ENCODE measurements at places on chromosomes 4 and X. TPM values are rescaled to one million over a fixed set of nuclear protein-coding genes. Genes with fewer than 3 reads are reported as not detected.

GRCh38 chrX:108091878-108092291 lies 307 bp downstream of the ATG4A start:
- peaks cover 2% of the 10 kb centered on the region for H3K27me3 ChIP-seq
- H3K4me3 ChIP-seq: peak overlapping the region; percentile 66
- peaks cover 2% of the 10 kb centered on the region for H3K36me3 ChIP-seq
- peaks cover 4% of the 10 kb centered on the region for H3K4me1 ChIP-seq

DNA sequence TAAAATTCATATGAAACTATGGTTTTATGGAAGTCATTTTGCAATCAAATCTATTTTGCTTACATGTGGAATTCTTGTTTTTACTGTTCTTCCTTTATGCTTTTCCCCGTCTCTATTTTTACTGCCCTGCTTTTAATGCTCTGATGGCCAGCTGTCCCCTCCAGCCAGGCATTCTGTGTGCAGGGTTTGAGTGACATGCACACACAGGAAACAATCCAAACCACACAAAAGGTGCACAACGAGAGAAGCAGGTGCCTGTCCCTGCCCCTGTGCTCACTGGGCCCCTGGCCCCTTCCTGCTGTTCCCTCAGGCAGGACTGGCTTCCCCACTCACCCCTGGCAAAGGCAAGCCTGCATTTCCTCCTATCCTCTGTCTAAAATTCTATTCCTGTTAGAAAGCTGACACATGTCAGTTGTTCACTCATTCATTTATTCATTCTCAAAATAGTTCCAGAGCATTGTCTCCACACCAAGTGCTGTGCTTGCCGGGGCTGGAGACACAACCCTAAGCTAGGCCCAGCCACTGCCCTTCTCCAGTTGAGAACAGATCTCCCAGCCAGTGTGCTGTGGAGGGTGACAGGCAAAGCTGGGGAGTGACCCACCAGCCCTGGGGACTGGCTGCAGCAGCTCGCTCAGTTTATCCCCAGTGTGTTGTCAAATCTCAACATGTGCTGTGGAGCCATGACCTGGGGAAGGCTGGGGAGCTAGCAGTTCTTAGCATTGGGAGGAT lies 346.3 kb downstream of the FBXW7 start:
- no peaks in the 10 kb centered on the region for H3K36me3 ChIP-seq
- no peaks in the 10 kb centered on the region for H3K27me3 ChIP-seq
- H3K4me3 ChIP-seq: no peak overlapping the region
- no peaks in the 10 kb centered on the region for H3K4me1 ChIP-seq
- H3K27ac ChIP-seq: no peak overlapping the region
- DNase-seq: no peak

DNA sequence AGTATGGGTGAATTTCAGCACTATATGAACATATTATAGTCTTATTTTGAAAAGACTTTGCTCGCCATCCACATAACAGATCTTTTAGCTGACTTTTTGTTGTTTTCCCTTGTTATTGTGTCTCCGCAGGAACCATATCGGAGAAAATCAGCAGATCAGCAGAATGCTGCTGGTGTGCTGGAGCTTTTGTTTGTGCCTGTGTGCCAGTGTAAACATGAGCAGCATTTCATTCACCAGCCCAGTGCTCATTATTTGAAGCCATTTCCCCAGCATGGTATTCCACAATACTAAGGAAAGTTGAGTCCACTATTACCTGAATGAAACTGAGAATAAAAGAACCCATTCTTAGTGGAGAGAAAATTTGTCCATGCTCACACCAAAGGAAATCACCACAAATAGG lies 261.8 kb upstream of the ARX start:
- H3K27ac ChIP-seq: no peak overlapping the region
- H3K27me3 ChIP-seq: no peaks in the 10 kb centered on the region
- H3K36me3 ChIP-seq: no peaks in the 10 kb centered on the region
- H3K4me1 ChIP-seq: no peaks in the 10 kb centered on the region
- DNase-seq: no peak

INTS12 gene
- total RNA-seq: 21.2 TPM

- H3K36me3 ChIP-seq: no peaks in the 10 kb centered on the region
- no peak overlapping the region for H3K27ac ChIP-seq
- H3K4me3 ChIP-seq: no peak overlapping the region
These were observed 5.4 kb downstream of the STBD1 start for GRCh38 chr4:76311896-76312331.

HPGDS gene
- total RNA-seq: 9.2 TPM

GRCh38 chr4:143586080-143586479 lies 72.6 kb downstream of the SMARCA5 start:
- H3K27ac ChIP-seq: no peak overlapping the region
- no peak for DNase-seq
- H3K27me3 ChIP-seq: no peaks in the 10 kb centered on the region

DNA sequence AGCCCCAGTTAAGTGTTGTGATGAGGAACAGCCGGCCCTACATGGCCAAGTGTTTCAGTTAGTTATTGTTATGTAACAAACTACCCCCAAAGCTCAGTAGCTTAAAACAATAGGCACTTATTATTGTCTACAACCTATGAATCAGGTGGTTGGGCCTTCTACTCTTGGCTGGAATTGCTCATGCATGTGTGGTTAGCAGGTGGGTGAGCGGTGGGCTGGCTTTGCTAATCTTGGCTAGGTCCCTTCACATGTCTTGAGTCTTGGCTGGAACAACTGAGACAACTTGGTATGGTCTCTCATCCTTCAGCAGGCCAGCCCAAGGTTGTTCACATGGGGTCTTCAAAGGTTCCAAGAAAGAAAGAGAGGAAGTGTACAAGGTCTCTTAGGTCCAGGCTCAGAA lies 54.5 kb upstream of the CHRNA9 start:
- H3K27ac ChIP-seq: no peak overlapping the region
- H3K36me3 ChIP-seq: no peaks in the 10 kb centered on the region
- H3K4me1 ChIP-seq: peaks cover 2% of the 10 kb centered on the region
- no peak overlapping the region for H3K4me3 ChIP-seq

DNA sequence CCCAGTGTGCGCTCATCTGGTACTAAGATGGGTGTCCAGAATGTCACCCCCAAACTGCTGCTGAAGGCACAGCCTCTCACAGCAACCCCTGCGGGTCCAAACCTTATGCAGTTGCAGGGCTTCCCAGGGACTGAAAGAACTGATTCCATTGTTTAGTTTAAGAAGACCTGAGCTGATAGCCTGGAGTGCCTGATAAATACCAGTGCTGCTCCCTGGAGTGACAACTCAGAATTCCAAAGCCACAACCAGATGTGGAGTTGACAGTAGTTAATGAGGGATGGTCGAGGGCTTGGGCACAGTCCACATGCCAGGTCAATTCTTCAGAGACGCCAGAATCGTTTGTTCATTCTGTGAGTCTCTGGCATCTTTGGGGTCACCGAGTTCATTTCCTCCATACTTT lies 71.2 kb downstream of the LNX1 start:
- no peak for DNase-seq
- no peaks in the 10 kb centered on the region for H3K36me3 ChIP-seq
- no peak overlapping the region for H3K27ac ChIP-seq
- no peaks in the 10 kb centered on the region for H3K4me1 ChIP-seq

DNA sequence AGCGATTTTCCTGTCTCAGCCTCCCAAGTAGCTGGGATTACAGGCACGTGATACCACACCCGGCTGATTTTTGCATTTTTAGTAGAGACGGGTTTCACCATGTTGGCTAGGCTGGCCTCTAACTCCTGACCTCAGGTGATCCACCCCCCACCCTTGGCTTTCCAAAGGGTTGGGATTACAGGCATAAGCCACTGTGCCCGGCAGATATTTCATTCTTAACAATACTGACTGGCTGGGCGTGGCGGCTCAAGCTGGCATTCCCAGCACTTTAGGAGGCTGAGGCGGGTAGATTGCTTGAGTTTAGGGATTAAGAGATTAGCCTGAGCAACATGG lies 1.3 kb downstream of the PQBP1 start:
- peaks cover 18% of the 10 kb centered on the region for H3K4me1 ChIP-seq
- no peaks in the 10 kb centered on the region for H3K27me3 ChIP-seq
- no peak for DNase-seq
- no peak overlapping the region for H3K27ac ChIP-seq
- H3K36me3 ChIP-seq: peaks cover 28% of the 10 kb centered on the region
- H3K4me3 ChIP-seq: no peak overlapping the region

ESX1 gene
- 0.33 TPM for total RNA-seq

GRCh38 chr4:140255467-140255866 lies 101.5 kb upstream of the MAML3 start:
- DNase-seq: no peak
- peaks cover 15% of the 10 kb centered on the region for H3K4me1 ChIP-seq
- H3K36me3 ChIP-seq: no peaks in the 10 kb centered on the region
- no peak overlapping the region for H3K27ac ChIP-seq

CENPI gene
- total RNA-seq: 13.6 TPM

TMEM31 gene
- 0.44 TPM for total RNA-seq

DNA sequence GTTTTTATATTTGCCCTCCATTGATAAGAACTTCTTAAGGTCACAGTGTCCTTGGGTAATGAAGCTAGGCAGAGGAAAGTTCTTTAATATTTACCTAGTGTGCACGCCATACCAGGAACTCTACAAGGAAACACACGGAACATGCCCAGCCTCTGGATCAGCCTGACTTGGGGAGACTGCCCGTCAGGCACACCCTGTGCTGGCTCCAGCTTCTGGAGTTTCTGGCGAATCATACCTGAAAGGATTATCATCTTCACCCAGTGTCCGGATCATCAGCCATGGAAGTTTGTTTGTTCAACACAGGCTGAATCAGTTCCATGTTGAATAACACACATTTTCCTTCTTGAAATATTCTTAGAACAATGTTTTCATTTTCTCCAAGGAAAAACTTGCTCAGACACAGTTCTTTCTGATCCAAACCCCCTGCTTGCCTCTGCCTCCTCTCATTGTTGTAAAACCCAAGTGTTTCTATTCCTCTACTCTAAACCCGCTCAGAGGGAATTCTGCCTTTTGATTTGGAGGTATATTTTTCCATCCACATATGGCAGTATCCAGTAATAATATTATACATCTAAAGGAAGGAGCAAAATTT lies 176.7 kb downstream of the SHROOM3 start:
- no peaks in the 10 kb centered on the region for H3K27me3 ChIP-seq
- no peak overlapping the region for H3K4me3 ChIP-seq
- H3K4me1 ChIP-seq: peaks cover 4% of the 10 kb centered on the region
- H3K36me3 ChIP-seq: no peaks in the 10 kb centered on the region
- H3K27ac ChIP-seq: peak overlapping the region; percentile 58
- no peak for DNase-seq

FBXL5 gene
- total RNA-seq: 122 TPM

ARAF gene
- total RNA-seq: 12.7 TPM

DNA sequence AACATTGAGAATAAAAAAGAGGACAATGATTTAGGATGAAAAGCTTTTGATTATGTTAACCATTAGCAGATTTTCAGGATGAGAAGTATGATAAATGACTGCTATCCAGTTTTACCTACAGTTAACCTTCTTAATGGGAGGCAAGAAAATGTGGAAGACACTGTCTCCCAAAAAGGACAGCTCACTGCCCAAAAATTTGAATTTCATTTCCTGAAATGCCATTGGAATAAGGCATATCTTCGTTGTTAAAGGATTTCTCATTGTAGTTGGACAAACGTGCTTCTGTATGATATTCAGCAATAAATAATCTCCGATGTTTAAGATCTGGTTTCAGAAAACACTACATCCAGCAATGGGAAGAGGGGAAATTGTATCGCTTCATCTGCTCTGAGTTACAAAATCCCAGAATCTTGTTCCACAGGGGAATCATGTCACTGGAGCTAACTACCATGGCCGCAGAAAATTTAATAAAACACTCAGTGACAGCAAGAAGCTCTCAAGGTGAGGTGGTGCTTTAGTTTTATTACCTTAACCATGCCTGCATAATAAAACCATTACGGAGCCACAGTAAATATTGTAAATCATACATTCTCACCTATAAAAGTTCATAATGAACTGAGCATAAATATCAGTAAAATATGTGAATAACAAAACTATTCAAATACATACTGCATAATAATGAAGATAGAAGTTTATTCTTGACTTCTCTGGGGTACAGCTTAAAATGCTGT lies 552.3 kb downstream of the PCDH7 start:
- H3K27ac ChIP-seq: no peak overlapping the region
- no peak overlapping the region for H3K4me3 ChIP-seq
- H3K4me1 ChIP-seq: no peaks in the 10 kb centered on the region
- no peaks in the 10 kb centered on the region for H3K27me3 ChIP-seq

- no peak overlapping the region for H3K27ac ChIP-seq
- peak; percentile 47 for DNase-seq
- peaks cover 8% of the 10 kb centered on the region for H3K4me1 ChIP-seq
- H3K4me3 ChIP-seq: no peak overlapping the region
These were observed 168.5 kb upstream of the SH3RF1 start for GRCh38 chr4:169439244-169439643.

DNA sequence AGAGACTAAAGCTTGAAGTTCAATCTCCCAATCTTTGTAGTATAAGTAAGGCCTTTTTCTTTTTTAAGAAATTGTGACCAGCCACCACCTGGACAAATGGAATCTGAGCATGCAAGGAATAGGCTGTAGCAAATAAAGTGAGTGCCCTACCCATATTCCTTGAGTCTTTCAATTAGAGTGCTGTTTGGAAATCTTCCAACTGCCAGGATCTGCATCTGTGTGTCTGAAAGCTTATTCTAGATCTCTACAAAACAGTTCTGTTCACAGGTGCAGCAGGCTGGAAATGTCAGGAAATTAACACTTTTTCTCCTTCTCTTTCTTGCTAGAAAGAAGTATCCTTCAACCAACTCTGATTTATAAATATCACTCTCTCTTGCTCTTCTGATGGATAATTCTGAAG lies 76.7 kb upstream of the NDST3 start:
- DNase-seq: no peak
- H3K27ac ChIP-seq: no peak overlapping the region
- H3K27me3 ChIP-seq: no peaks in the 10 kb centered on the region
- no peak overlapping the region for H3K4me3 ChIP-seq
- H3K4me1 ChIP-seq: no peaks in the 10 kb centered on the region
- no peaks in the 10 kb centered on the region for H3K36me3 ChIP-seq

GRCh38 chrX:16796298-16796697 lies 10.0 kb downstream of the TXLNG start:
- peaks cover 6% of the 10 kb centered on the region for H3K27me3 ChIP-seq
- H3K4me3 ChIP-seq: no peak overlapping the region
- DNase-seq: no peak

RHOH gene
- total RNA-seq: 1.8 TPM

DNA sequence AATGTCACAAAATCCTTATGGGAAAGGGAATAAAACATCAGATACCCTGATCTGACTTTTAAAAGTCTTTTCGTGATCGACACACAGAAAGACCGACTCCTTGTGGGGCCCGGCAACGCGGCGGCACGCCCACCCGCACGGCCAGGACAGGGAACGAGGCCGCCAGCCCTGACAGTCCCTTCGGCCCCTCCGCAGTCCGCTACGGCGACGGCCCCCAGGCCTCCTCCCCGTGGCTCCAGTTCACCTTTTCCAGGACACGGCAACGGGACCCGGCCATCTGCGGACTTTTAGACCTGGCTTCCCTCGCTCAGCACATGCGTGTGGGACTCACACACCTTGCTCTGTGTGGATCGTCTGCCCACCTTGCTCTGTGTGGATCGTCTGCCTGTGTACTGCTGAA lies 33.6 kb upstream of the GTPBP6 start:
- no peak for DNase-seq
- no peak overlapping the region for H3K27ac ChIP-seq
- H3K4me3 ChIP-seq: no peak overlapping the region
- no peaks in the 10 kb centered on the region for H3K27me3 ChIP-seq
- H3K4me1 ChIP-seq: peaks cover 26% of the 10 kb centered on the region
